NCI-H1105 (cell line): ENCODE measurements at places on chromosomes 7 and 10.

- no peak for DNase-seq
These were observed 117.2 kb upstream of the GLCCI1 start for GRCh38 chr7:7851381-7851780.

DNA sequence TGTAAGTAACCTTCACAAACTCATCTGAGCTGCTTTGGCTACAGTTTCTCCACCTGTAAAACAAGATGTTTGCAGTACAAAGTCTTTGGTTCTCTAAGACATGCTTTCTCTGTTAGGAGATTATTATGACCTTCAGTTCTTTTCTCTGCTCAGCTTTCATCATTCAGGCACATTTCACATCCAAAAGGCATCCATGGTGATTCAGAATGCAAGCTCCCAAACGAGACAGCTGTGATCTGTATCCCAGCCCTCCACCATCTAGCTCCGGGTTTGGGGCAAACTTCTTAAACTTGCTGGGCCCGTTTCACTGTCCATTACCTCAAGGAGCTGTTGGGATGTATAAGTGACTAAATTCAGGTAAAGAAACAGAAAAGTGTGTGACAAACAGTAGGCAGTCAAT, 95.8 kb upstream of the COL1A2 start:
- DNase-seq: no peak

- no peak for DNase-seq
These were observed 42.2 kb upstream of the LAMB1 start for GRCh38 chr7:108045154-108045553.

- no peak for DNase-seq
These were observed 185.1 kb upstream of the AGK start for GRCh38 chr7:141366091-141366621.

- no peak for DNase-seq
These were observed 219.2 kb downstream of the CCSER2 start for GRCh38 chr10:84547616-84548015.
